ENCODE measurements at places on chromosomes 16 and 17.

DNA sequence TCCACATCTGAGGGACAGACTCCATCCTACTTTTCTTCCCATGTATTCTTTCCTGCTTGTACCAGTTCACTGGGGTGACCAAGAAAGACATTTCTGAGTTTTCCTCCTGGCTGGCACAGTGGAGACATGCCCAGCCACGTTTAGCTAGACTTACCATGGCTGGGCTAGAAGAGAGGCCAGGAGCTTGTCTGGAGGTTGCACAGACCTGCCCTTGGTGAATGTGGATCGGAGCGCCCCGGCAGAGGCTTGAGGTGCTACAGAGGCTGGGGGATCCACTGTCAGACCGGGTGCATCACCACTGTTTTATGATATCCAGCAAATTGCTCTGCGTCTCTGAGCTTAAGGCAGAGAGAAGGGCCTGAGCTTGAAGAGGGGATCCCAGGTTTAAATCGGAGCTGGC lies 3.5 kb downstream of the IL4R start:
- DNase-seq: no peak

DNA sequence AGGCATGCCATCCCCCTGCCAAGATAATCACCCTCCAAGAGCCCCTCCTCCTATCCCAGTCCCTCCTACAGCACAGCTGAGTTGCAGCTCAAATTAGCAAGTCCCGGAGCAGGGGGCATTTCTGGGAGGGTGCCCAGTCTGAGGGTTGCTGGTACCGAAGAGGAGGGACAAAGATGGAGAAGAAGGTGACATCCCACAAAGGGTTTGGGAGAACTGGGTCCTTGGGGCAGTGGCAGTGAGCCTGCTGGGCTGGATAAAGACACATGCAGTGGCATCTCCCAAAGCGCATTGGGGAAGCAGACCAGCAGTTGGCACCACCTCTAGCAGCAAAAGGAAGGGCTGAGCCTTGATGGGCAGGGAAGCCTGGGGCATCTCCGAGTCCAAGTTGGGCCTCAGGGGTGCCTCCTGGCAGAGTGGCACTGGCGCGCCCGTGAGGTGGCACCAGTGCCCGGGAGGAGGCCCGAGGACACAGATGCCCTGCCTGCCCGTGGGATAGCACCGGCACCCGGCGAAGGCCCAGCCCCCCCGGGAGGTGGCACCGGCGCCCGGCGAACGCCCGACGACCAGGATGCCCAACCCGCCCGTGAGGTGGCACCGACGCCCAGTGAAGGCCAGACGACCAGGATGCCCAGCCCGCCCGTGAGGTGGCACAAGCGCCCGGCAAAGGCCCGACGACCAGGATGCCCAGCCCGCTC lies 622 bp downstream of the TOM1L2 start:
- no peak for DNase-seq

DNA sequence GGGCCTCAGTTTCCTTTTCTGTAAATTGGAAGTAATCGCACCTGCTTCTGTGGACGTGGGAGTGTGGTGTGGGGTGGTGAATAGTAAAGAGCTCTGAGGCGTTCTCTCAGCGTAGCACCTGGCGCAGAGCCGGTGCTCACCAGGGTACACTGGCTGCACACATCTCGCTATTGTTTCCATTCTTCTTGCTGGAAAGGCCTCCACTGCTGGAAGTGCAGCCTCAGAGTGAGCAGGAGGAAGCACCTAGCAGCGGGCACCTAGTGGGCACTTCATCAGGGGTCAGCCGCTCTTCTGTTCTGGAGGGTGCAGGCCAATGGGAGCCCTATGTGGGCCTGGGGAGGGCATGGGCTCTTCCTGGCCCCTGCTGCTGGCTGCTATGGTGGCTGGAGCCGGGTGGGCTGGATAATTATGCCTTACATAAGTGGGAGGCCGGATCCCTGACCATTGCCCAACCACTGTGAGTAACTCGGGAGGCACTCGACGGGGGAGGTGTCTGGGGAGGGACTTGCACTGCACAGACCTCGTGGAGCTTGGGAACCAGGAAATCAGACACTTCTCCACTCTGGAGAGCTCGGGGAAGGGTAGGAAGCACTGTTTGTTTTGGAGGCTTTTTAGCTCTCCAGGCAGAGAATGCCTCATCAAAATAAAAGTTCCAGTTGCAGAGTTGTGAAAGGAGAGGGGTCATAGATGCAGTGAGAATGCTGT lies 1.7 kb downstream of the MAP2K3 start:
- no peak for DNase-seq

- DNase-seq: no peak
Measured at GRCh38 chr17:60039847-60040442, 38.8 kb downstream of the HEATR6 start.

DNA sequence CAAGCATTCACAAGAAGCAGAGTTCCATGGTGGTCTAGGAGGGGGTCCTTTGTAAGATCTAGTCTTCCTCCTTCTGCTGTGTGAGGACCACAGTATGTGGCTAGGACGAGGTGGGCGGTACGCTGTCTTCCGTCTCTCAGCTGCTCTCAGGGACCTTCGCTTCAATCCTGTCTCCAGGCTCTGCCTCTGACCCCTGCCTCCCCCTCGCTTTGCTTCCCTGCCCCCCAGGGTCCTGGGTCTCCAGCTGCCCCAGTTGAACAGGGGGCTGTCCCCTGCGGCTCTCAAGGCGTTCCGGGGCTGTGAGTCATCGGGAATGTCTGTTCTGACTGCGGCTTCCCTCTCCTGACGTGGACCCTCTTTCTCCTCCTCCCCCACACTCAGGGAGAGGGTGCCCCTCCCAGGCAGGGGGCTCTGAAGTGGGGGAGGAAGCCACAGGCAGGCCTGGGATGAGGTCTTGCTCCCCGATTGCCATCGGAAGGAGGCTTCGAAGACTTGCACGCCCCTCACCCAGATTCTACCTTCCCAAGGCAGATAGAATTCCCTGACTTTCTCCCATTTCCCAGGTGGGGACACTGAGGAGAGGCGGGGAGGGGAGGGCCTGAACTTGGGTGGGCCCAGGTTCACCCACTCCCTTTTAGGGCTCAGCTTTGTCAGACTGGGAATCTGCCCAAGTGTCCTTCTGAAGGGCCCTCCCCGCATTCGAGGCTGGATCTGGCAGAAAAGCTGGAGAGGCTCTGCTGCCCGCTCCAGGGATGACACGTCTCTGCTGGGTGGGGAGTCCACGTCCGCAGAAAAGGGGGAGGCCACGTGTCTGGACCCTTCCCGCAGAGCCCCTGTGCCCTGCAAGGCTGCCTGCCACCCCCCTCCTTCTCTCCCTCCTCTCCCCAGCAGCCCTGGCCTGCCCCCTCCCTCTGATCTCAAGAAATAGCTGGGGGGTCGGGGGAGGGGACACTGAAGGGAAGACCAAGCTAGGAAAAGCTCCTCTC lies 9.1 kb upstream of the COL1A1 start:
- no peak for DNase-seq

DNA sequence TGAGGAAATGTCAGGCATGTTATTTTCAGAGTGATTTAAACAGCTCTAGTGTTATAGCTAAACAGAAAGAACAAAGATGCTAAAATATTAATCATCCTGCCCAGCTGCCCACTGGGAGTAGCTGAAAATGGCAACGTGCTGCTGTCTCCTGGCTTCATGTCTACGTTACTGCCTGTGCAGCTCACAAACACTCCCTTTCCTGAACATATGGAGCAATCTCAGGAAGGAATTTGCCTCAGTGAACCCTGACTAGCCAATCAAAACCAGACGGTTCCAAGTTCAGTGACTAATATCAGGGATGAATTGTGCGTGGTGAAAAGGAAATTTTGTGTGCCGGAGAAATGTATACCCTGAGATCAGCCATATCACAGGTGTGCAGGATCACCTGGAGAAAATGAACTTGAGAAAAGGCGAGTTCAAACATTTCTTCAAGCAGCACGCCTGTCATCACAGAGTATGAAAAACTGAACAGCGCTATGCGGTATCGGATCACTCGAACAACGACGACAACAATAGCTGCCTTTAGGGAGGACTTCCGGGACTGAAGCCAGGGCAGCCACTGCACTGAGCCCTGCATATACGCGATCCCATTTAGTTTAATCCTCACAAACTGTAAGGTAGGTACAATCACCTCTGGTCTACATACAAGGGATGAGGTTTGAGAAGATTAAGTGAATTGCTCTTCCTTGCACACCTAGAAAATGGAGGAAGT lies 110.3 kb downstream of the STX8 start:
- DNase-seq: no peak

DNA sequence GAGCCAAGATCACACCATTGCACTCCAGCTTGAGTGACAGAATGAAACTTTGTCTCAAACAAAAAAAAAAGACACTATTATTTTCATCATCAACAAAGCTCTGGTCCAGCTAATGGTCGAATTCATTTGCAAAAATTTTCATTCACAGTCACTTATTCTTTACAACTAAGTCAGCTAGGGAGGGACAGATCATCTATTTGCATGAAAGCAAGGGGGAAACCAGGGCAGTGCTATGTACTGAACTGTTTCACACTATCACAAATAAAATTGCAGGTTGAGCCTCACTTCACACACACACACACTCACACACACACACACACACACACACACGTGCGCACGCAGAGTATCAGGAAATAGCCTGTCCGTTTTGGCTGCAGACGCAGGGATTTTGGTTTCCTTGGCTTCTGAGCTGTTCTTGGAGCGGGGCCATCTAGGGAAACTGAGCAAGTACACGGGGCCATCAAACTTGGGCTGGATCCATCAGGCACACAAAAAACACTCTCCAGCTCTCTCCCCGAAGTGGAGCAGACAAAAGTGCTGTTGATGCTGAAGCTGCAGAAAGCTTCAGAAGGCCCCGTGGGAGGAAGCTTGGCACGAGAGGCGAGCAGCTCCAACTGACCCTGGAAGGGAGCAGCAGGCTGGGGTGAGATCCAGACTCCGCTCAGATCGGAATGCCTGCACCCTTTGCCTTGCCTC lies 44.3 kb upstream of the HELZ start:
- DNase-seq: no peak

- DNase-seq: no peak
Measured at GRCh38 chr16:54422159-54422558, 135.6 kb upstream of the IRX3 start.

GRCh38 chr16:52436339-52437276 lies 110.3 kb downstream of the TOX3 start:
- no peak for DNase-seq

DNA sequence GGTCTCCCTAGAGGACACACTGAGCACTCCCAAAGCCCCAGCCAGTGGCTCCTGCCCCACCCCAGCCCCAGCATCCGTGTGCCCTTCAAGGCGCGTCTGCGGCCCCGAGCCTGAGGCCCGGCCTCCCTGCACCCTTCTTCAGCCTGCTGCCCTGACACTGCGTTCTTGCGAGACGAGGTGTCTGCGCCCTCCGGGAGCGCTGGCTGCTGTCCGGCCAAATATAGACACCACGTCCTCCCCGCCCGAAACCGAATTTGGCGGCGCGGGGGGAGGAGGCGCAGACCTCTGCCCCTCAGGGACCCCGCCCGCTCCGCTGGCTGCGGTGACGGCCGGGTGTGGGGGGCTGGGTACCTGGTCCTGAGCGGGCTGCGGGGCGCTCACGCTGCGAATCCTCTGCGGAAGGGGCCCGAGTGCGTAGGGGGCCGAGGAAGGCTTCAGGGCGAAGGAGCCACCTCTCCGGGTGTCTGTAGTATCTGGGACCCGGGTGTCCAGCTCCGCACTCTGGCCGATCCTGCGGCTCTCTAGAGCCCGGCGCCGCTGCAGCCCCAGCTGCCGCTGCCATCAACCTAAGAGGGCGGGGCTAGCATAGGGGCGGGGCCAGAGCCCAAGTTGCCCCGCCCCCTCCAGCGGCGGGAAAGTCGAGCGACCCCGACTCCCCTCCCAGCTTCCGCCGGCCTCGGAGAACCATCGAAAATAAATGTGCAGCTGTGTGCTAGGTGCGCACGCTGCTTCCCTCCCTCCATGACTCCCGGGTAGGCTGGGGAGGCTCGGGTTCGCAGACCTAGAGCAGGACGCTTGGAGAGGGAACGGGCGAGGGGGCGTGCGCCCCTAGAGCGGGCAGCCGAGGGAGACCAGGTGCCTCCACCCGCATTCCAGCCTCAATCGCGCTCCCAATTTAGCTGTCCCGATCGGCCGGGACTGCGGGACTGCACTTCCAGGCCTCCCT lies at the start of gene CORO6:
TSS of gene CORO6 (minus strand) at position 576 of the 946 bp plus-strand sequence. CDS start 1,491 bp downstream, outside the sequence.
- peak; percentile 63 for DNase-seq

- no peak for DNase-seq
Measured at GRCh38 chr16:23930791-23931190, 95.0 kb downstream of the PRKCB start.

- no peak for DNase-seq
Measured at GRCh38 chr16:72474501-72475123, 302.7 kb upstream of the PMFBP1 start.

DNA sequence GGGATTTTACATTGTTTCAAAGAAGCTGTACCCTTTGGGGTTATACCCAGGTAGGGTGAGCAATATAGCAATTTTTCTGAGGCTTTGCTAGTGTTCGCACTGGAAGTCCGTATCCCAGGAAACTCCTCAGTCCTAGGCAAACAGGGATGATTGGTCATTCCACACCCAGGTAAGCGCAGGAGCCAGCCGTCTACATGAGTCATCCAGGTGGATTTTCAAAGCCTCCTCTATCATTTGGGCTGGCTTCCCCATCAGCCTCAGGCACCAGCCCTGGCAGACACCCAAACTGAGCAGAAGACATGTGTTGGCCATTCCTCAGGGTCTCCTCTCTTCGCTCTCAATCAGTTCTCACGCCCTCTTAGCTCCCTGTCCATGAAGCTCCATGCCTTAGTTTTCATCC lies 135.6 kb downstream of the AIPL1 start:
- no peak for DNase-seq

- DNase-seq: peak; percentile 84
Measured at GRCh38 chr17:38559051-38559879, 46.5 kb downstream of the SRCIN1 start.

DNA sequence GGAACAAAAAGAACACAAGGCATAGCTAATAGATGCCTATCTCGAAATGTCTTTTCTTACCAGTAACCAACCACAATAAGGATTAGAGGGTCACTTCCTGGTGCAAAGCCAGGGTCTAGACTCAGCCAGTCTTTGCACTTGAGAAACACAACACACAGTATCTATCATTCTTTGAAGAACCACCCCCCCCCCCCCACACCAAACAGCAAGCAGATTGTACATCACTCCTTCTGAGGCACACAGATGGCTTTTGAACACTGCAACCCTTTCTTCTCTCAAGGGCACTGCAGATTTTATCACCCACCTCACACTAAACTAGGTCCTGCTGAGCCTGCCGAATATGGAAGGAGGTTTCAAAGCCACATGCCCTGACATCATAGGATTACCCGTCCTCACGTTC lies 145.6 kb downstream of the AATF start:
- no peak for DNase-seq

DNA sequence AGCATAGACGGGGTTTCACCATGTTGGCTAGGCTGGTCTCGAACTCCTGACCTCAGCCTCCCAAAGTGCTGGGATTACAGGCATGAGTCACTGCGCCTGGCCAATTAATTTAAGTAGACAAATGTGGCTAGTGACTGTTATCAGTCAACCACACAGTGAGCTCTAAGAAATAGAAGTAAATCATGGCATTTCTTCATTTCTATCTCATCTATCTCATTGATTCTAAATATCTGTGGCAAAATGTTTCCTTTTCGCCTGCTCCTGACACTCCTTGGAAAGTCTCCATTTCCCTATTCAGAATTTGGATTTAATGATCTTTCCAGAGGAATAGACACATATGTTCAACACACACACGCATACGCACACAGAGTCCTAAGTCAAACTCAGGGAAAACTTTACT lies 81.3 kb downstream of the HIC1 start:
- no peak for DNase-seq

- no peak for DNase-seq
Measured at GRCh38 chr17:18966831-18967624, 15.1 kb downstream of the SLC5A10 start.

GRCh38 chr17:63993368-63993985 lies 4.7 kb upstream of the PRR29 start:
- no peak for DNase-seq

- no peak for DNase-seq
Measured at GRCh38 chr16:83197450-83197849, 570.7 kb downstream of the CDH13 start.

GRCh38 chr17:22512506-22512905 lies 820.2 kb downstream of the KCNJ18 start:
- DNase-seq: no peak
